ENCODE measurements at places on chromosomes 2 and 18. TPM values are rescaled to one million over a fixed set of nuclear protein-coding genes. Genes with fewer than 3 reads are reported as not detected.

- no peak for DNase-seq
- H3K4me1 ChIP-seq: peaks cover 28% of the 10 kb centered on the region
- H3K36me3 ChIP-seq: peaks cover 19% of the 10 kb centered on the region
- peaks cover 8% of the 10 kb centered on the region for H3K27me3 ChIP-seq
Observed at GRCh38 chr2:19987936-19988335, 2.0 kb downstream of the WDR35 start.

GRCh38 chr2:437756-438393, 150.0 kb upstream of the ALKAL2 start:
- H3K4me1 ChIP-seq: peaks cover 19% of the 10 kb centered on the region
- H3K4me3 ChIP-seq: peak overlapping the region; percentile 59
- peak; percentile 74 for DNase-seq
- no peaks in the 10 kb centered on the region for H3K27me3 ChIP-seq

GRCh38 chr2:20452551-20452950, 5.7 kb downstream of the RHOB start:
- H3K4me1 ChIP-seq: peaks cover 9% of the 10 kb centered on the region
- H3K36me3 ChIP-seq: no peaks in the 10 kb centered on the region
- no peak overlapping the region for H3K27ac ChIP-seq
- H3K4me3 ChIP-seq: no peak overlapping the region

- peaks cover 12% of the 10 kb centered on the region for H3K36me3 ChIP-seq
- no peak overlapping the region for H3K27ac ChIP-seq
- no peak overlapping the region for H3K4me3 ChIP-seq
- DNase-seq: no peak
Observed at GRCh38 chr2:239389414-239390329, 11.1 kb downstream of the HDAC4 start.

- peak overlapping the region; percentile 99 for H3K27ac ChIP-seq
- DNase-seq: no peak
- H3K36me3 ChIP-seq: peaks cover 33% of the 10 kb centered on the region
- H3K4me3 ChIP-seq: peak overlapping the region; percentile 92
- peaks cover 62% of the 10 kb centered on the region for H3K4me1 ChIP-seq
Observed at GRCh38 chr18:3596324-3596636, 146.3 kb downstream of the TGIF1 start.

DSC2 gene
- total RNA-seq: not detected

LIMS4 gene
- not detected for total RNA-seq

UGT1A3 gene
- total RNA-seq: not detected

Data from activated CD4-positive, alpha-beta T cell treated with anti-CD3 and anti-CD28 coated beads for 36 hours (primary cell).